ENCODE measurements at places on chromosomes 5 and 9.

DNA sequence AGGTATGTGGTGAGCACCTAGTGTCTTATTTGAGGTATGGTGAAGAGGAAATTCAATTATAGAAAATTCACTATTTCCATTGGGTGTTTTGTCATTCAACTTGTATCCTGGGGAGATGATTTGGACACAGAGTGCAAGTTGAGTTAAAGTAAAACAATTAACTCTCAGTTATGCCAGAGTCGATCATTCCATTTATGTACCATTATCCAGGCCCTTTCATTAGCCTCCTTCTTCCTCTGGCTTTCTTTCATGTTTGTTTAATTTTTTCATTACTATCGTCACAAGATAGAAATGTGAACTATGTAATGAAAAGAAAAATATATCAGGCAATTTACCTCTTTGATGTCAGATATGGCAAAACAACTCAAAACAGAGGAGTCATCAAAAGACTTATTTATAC lies 1347.2 kb upstream of the NUDT12 start:
- no peak for DNase-seq

DNA sequence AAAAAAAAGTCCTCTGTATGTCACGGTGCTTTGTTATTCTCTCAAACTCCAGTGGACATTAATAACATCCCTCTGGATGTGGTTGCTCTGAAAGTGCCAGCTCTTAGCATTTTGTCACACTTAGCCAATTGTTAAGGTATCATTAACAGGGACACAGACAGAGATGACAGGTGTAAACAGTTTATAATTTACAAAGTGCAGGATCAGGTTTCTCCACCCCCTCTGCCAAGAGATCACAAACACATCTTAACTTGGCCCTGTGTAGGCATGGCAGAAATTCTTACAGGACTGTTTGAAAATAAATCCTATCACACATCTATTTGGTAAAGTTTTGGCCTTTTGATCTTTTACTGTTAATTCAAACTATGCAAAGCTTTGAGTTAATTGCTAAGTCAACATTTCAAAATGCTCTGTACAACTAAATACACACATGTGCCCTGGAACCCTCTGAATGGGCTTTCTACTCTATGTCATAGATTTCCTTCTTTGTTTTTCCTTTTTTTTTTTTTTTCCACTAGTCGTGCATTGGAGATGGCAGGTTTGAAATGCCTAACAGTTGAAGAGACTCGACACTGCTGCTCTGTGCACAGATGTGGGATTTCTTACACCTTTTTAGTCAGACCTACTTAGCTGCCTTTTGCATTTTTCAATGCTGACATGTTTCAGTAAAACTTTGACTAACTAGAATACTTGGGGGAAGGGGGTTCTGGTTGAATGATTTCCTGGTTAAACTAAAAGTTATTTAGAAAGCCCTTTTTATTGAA lies 41.7 kb downstream of the SEMA6A start:
- DNase-seq = no peak

GRCh38 chr5:155987265-155987810 lies 339.6 kb upstream of the SGCD start:
- DNase-seq = no peak

GRCh38 chr9:93595861-93596365 lies 19.5 kb downstream of the PHF2 start:
- DNase-seq = no peak

- peak; percentile 81 for DNase-seq
Measured at GRCh38 chr9:113465599-113466140, 2.1 kb downstream of the RGS3 start.

GRCh38 chr5:175466700-175467318 lies 11.6 kb upstream of the SFXN1 start:
- DNase-seq = no peak

DNA sequence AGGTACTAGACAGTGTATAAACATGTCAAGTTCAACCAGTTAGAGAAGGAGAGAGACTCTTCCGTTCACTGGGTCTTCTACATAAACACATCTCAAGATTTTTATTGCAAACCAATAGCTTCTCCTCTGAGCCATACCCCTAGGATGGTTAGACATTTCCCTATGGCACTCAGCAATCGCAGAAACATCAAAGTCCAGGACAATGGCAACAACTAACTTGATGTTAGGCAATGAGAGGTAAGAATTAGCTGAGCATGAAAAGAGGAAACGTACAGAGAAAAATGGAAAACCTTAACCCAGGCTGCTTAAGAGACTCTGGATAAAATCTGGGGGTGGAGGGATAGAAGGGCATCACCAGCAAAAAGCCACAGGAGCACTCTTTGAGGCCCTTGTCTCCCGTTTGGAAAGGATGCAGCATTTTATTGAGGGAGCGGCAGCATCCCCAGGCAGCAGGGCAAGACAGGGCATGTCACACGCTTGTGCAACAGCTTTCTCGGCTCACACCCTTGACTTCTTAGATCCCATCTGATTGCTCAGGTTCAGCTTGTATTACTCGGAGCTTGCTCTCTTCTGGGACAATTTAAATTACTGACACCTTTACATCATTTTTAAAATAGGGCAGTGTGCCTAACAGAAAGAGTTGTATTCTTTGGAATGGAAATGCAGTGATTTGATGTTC lies 8.6 kb upstream of the PSAT1 start:
- DNase-seq = peak; percentile 67

GRCh38 chr9:76127637-76128036 lies 237.2 kb downstream of the PCSK5 start:
- no peak for DNase-seq

GRCh38 chr5:55998966-55999365 lies 4.2 kb upstream of the IL6ST start:
- DNase-seq = no peak

DNA sequence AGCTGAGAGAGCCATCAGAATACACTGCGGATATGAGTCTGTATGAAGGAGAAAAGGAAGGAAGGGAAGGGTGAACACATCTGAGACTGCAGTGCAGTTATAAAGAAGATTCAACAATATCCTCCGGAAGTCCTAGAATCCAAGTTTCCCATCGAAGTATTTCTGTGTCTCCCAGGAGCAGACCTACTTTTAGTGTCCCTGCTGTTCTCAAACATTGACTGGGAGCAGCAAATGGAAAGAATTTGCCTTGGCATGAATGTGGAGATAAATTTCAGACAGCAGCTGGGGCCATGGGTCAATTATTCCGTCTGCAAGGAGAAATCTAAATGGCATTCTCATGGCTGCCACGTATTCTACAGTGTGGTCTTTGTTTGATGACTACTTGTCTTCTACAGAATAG lies 478.1 kb upstream of the SMC2 start:
- DNase-seq = no peak

DNA sequence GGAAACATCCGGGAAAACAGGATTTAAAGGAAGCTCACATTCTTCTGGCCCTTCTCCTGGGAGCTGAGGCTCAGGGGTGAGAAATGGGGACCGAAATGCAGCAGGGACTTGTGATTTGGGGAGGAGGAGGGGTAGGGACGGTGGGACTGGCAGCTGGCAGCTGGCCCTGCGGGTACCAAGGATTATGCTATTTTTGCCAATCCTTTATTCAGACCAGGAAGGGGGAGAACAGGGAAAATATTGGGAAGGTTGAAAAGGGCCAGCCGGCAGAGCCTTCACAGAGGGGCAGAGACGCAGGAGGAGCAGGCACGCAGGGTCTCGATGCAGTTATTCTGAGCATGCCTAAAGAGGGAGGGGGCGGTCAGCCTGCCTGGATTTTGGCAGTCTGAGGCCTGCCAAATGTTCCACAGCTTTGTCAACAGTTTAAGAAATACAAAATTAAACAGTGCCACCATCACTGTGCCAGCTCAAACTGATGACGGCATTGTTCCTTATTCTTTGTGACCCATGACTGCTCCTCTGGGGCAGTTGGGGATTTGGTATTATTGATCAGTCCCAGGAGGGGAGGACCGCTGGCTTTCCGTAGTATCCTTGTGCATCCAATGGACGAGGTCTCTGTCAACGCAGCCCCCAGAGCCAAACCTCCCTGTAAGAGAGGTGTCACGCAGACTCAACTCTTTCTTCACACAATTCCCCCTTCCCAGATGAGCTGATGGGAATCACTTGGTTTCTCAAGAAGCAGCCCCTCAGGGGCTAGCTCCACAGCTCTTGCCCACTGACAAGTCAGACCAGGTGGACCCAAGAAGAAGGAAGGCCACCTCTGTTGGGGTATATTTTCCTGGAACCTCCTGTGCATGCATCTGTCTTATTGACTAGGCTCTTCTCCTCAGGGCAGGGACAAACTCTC lies 553.3 kb downstream of the BNC2 start:
- DNase-seq = no peak

GRCh38 chr9:121861501-121862180 lies 210.2 kb downstream of the DAB2IP start:
- no peak for DNase-seq

DNA sequence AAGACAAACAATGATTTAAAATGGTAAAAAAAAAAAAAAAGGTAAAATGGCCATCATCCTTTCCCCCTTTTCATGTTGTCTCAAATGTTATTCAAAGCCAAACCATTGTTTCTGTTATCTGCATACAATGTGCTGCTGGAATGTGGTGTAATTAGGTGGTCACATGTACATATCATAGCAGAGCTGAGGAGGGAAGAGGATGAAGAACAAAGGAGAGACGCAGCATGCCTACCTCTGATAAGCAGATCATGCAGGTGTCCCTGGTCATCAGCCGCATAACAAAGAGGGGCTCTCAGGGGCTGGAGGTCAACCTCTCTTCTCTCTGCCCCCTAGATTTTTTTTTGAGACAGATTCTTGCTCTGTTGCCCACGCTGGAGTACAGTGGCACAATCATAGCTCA lies 141.0 kb downstream of the CARTPT start:
- no peak for DNase-seq

DNA sequence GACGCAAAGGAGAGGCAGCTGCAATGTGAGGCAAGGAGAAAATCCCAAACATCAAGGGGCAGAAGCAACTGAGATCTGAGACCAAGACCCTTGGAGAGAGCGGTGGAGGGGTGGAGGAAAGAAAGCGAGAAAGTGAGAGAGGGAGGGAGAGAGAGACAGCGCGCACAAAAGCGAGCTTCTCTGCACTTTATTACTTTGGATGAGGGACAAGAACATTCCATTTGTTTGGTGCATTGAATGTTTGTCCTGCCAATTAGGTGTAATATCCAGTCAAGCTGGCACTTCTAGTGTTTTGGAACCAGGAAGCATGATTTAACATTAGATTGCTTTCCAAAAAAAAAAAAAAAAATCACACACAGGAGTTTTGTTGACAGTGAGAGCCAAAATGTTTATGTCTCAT lies 1.4 kb downstream of the CAST start:
- no peak for DNase-seq

GRCh38 chr9:122944960-122945888 lies 4.4 kb downstream of the RABGAP1 start:
- DNase-seq = no peak

- no peak for DNase-seq
Measured at GRCh38 chr9:132674485-132674884, 4.2 kb downstream of the GTF3C4 start.

DNA sequence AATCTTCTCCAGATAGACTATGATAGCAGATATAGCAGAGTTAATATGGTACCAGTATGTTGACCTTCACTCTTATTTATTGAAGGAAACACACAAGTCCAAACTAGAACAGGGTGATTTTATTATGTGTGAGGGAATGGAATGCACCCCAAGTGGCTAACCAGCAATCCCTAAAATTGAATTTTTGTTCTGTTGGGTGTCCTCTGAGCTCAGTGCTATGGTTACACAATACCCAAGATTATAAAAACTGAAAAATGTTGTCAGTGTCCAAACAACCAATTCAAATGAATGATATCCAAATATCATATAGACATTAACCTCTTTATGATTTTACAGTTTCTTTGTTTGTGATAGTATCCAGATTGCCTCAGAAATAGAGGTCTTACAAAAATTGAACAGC lies 60.9 kb downstream of the NNT start:
- no peak for DNase-seq

DNA sequence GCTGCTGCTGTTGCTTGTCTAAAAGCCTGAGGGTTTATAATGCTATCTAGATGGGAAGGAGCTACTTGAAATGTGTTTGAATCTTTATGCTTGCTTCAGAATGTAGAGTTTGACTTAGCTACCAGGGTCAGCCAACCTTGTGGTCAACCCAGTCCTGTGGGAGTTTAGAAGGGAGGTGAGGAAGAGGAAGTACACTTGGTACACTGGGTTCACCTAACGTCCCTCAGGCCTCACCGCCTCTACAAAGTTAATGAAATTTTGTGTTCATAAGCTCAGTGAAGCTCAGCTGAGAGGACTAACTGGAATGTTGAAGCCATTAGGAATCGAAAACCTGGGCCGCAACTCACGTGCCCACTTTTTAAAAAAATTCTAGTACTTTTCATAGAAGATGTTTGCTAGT lies 10.7 kb downstream of the IQGAP2 start:
- DNase-seq = no peak

DNA sequence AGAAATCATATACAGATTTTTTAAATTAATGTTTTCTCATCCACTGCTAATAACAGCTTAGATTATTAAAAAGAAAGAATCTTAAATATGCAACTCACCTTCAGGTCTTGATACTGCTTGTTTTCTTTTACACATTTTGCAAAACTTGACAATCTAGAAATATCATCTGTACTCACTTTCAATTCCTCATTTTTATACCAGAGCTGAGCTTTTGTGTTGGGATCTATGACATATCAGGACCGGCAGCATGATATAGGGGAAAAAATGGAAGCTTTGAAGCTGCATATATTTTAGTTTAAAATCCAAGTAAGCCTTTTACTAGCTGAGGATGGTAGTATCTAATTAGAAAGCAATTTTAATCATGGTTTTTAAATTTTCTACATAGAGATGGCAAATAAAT lies 75.7 kb upstream of the SMARCA2 start:
- no peak for DNase-seq

DNA sequence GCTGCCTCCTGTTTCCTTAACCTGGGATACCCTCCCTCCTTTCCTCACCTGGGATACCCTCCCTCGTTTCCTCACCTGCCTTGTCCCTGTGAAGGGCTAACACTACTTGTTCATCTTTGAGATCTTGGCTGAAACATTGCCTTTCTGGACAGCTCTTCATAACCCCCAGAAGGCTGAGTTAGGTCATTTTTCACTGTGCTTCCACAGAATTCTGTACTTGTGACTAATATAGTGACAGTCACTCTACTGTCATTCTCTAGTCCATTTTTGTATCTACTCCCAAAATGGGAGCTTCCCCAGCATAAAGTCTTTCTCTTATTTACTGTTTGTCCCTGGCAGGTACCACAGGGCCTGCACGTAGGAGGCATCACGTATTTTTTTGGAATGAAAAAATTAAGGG lies 21.5 kb upstream of the DAB2 start:
- DNase-seq = no peak

Measured in DMS79 (cell line).